ENCODE measurements at places on chromosomes 11 and 22.

DNA sequence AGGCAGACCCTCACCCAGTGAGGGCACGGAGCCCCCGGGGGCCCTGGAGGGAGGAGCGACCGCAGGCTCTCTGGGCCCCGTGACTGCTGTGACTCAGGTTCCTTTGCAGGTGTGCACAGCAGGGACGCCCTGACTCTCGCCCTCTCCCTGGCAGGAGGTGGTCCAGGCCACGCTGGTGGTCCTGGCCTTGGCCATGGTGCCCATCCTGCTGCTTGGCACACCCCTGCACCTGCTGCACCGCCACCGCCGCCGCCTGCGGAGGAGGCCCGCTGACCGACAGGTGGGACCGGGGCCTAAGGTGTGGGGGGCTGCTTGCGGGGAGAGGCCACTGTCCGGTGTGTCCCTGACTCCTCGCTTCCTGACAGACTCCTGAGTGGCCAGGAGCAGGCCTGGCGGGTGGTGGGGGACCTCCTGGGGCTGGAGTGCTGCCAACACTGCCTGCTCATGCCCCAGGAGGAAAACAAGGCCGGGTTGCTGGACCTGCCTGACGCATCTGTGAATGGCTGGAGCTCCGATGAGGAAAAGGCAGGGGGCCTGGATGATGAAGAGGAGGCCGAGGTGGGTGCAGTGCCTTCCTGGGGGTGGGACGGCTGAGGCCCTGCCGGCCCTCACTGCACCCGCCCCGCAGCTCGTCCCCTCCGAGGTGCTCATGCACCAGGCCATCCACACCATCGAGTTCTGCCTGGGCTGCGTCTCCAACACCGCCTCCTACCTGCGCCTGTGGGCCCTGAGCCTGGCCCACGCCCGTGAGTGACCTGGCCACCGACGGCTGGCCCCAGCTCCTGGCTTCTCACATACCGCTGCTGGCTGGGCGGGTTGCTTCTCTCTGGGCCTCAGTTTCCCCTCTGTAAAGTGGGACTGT is 10.9 kb downstream of the TCIRG1 start:
- DNase-seq: no peak

GRCh38 chr22:28229566-28230485 is 310.8 kb upstream of the PITPNB start:
- DNase-seq: no peak

DNA sequence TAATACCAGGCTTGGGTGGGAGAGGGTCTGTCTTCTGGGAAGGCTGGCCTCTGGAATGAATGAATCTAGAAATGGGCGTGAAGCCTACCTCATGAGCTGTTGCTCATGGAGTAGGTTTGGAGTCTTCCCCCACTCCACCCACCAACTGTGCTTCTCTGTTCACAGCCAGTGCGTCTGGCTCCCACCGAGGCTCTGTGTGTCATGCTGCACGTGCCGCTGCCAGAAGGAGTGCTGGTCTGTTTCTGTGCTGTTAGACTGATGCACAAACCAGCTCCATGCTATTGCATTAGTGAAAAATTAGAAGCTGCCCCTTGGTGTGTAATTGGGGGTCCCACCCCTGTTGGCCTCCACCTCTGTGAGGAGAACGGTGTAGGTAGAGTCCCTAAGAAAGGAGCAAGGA is 132.3 kb upstream of the PARVA start:
- DNase-seq: no peak

GRCh38 chr11:80838153-80838552 is 1397.3 kb upstream of the TENM4 start:
- no peak for DNase-seq

- no peak for DNase-seq
Measured at GRCh38 chr11:111344032-111344431, 35.0 kb downstream of the POU2AF1 start.

DNA sequence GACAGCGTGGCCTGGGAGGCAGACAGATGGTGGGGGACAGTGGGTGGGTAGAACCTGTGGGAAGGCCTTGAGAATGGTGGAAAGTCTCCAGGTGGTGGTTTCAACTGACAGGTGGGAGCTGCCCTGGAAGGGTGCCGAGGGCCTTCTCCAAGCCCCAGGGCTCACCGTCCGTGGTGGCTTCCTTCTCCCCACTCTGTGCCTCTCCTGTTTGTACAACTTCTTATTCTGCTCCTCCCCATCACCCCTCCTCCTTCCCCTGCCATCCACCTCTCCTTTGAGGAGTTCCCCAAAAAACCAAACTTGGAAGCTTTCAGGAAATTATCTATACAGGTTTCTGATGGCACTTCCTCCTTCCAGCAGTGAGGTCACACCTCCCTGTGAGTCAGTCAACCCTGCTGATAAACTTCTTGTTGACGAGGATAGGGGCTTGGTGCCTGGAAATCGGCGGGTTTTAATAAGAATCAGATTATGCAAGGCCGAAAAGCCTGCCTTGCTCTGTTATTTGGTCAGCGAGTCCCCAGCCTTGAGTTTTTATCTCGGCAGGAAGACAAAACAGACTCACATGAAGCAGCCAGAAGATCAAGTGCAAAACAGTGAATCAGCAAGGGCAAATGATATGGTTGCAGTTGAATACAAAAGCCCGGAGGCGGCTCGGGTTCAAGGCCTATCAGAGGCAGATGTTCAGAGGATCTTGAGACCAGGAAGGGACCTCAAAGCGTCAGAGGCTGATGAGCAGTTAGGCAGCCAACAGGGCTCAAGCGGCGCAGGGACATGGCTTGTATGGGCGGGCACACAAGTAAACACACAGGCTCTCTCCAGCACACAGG is 9.5 kb upstream of the ST3GAL4 start:
- DNase-seq: no peak

GRCh38 chr11:3944198-3944597 is 88.7 kb downstream of the STIM1 start:
- no peak for DNase-seq

DNA sequence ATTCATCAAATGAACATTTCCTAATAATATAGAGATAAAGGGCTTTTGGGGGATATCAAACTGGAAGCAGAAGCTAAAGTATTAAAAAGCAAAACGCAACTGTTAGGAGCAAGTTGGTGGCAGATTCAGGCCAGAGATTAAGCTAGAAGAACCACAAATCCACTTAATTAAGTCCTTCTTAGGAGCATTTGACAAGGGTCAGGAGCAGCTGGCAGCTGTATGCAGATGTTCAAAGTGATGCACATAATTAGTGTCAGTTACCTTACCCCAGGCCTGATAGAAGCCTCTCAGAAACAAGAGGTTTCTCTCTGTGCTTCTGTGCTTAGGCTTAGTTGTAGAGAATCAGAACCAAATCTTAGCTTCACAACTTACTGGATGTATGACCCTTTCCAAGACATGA is 546.5 kb upstream of the ANO5 start:
- DNase-seq: no peak

- DNase-seq: no peak
Measured at GRCh38 chr11:34671946-34672345, 51.1 kb downstream of the EHF start.

- DNase-seq: no peak
Measured at GRCh38 chr11:12900496-12900895, 108.6 kb upstream of the RASSF10 start.

- DNase-seq: no peak
Measured at GRCh38 chr11:113278925-113279324, 35.5 kb upstream of the TTC12 start.

- DNase-seq: no peak
Measured at GRCh38 chr11:15622231-15622890, 507.6 kb downstream of the INSC start.

DNA sequence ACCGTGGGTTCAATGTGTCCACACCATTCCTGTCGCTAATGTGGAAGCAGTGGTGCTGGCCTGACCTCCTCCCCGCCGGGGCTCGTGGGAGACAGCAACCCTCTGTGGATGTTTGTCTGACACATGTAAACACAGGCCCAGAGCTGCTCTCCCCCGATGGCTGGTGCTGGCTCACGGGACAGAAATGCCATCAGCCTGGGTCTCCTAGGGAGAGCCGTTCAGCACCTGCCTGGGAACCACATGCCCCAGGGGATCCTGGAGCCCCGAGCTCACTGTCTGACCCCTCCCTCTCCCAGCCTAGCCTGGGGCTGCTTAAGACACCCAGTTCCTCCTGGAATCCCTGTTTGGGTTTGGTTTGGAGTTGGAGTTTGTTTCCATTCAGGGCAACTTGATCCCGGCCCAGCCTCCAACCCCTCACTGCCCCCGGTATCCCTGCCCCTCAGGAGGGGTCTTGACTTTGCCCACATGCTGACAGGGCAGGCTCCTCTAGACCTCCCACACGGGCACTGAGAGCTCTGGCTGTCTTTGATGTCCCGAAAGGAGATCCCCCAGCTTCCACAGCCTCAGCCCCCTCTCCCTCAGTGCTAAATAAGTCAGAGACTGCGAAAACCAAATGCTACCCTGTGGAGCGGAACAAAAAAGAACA is 50.9 kb upstream of the WNT11 start:
- no peak for DNase-seq

GRCh38 chr11:37336401-37336800 is 738.4 kb upstream of the RAG2 start:
- DNase-seq: no peak

DNA sequence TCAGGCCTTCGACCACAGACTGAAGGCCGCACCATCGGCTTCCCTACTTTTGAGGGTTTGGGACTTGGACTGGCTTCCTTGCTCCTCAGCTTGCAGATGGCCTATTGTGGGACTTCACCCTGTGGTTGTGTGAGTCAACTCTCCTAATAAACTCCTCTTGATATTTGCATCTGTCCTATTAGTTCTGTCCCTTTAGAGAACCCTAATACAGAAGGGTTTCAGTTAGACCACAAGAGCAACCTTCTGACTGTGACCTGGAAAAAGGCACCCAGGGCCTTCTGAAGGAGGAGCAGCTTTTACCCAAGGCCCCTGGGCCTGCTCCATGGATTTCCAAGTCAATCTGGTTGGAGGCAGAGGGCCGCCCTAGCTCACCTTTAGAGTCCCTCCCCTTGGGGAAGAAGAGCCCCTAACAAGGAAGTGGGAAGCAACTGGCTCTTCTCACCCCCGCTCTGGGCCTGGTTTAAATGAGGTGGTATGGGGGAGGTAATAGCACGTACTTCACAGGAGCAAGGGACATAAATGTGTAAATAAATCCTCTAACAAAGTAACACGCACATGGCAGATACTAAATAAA is 11.2 kb upstream of the CHST1 start:
- no peak for DNase-seq

DNA sequence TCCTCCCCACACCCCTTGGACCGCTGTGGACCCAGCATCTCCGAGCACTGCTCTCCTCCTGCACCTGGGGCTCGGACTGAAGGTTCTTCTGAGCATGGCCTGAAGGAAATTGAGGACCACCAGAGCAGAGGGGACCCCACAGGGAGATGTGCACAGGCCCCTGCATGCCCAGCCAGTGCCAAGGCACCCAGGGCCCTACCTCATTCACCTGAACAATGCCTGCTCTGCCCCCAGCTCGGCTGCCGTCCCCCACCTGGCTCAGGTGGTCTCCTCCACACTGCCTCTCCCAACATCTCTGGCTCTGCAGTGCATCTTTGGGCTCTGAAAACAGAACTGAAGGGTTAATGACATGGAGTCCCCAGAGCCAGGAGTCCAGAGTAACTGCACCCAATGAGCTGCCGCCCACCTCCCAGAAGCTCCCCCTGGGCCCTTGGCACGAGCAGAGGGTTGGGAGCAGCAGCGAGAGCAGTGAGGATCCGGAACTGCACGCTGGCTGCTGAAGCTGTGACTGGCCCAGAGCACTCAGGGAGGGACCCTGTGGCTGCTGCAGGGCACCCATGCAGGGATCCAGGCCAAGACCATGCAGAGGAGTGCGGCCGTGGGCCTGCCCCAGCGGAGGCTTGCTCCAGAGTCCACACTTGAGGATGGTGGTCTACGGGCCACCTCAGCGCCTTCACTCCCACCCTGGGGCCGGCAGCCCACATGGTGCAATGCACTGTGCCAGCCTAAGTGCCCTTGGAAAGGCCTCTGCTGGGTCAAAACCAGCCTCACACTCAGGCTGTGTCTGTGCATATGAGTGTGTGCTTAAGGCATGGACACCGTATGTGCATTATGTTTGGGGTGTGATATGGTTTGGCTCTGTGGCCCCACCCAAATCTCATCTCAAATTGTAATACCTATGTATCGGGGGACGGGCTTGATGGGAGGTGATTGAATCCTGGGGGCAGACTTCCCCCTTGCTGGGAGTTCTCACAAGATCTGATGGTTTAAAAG is 686.1 kb downstream of the TBC1D22A start:
- no peak for DNase-seq

DNA sequence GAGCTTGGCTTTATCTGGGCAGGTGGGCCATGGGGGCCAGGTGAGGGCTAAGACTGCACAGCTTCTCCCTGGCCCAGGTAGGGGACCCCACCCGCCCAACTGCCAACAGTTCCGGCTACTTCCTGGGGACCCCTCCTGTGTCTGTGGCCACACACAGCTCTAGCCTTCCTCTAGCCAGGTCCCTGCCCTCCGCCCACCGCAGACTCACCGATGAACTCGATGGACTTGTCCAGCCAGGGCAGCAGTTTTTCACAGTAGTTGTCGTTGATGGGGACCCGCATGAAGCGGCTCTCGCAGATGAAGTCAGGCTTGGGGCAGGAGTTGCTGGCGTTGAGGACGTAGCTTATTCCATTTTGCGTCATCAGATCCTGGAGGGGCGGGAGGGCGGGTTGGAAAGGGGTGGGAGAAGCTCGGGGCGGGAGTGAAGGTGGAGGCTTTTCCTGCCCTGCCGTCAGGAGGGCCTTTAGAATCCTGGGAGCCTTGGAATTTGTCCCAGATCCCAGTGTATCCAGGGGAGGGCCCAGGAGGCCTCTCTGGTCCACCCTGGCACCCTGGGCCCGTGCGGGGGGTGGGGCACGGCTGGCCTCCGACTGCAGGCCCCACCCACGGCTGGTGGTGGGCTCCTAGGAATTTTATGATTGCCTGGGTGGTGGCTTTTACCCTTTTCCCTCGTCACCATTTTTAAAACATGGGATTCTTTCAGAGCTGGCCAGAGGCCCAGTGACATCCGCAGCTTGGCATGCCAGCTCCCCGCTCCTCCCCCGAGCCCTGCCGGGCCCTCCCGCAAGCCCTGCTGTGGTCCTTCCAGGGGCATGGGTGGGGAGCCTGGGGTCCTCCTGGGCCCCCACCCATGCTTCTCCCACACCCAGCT is 13.9 kb downstream of the DUSP8 start:
- DNase-seq: no peak

GRCh38 chr11:19890308-19890707 is 177.7 kb downstream of the NAV2 start:
- DNase-seq: no peak

GRCh38 chr11:56013805-56014204 is 13.6 kb upstream of the OR5AS1 start:
- no peak for DNase-seq

DNA sequence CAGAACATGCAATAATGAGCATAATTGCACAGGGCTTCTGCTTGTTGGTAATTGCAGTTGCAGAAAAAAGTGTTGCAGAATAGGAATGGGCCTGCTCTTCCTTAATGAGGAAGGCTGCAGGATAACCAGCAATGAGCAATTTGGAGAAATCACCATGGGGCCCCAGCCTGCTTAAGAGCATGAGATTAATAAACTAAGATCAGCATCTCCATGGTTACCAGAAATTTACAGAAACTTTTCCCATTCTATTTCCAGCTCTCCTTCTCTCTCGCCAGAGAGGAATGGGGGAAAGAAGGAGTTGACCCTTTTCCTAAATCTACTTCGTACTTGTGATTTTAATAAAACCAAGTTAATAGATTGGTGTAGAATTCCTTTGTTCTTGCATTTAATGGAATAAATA is 80.9 kb upstream of the CSNK2A3 start:
- DNase-seq: no peak
